ENCODE measurements at places on chromosomes 16 and 17.

DNA sequence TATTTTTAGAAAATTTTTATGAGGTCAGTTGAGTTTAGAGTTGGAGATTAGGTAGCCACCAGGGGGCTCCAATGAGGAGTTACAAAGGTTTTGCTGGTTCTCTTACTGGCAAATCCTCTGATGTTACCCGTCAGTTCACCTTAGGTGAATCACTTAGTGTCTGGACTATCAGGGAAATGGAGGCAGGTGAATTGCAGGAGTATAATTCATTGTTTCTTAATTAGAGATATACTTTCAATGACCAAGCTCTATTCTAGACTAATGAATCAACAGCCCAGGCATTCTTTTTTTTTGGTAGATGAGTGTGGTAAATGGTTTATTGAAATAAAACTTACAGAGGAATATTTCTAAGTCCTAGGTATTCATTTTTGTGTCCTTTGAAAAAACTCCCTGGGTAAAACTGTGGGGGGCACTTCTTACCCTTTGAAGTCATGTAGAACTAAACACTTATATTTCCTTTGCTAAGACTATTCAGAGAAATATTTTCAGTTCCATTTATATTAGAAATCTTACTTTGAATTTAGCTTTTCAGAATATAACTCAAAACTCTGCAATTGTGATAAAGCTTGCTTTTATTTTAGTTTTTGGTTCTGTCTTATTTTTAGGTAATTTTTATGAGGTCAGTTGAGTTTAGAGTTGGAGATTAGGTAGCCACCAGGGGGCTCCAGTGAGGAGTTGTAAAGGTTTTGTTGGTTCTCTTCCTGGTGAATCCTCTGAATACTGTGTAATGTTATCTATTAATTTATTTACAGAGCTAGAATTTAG lies 17.7 kb downstream of the PSMD11 start:
- DNase-seq: no peak

DNA sequence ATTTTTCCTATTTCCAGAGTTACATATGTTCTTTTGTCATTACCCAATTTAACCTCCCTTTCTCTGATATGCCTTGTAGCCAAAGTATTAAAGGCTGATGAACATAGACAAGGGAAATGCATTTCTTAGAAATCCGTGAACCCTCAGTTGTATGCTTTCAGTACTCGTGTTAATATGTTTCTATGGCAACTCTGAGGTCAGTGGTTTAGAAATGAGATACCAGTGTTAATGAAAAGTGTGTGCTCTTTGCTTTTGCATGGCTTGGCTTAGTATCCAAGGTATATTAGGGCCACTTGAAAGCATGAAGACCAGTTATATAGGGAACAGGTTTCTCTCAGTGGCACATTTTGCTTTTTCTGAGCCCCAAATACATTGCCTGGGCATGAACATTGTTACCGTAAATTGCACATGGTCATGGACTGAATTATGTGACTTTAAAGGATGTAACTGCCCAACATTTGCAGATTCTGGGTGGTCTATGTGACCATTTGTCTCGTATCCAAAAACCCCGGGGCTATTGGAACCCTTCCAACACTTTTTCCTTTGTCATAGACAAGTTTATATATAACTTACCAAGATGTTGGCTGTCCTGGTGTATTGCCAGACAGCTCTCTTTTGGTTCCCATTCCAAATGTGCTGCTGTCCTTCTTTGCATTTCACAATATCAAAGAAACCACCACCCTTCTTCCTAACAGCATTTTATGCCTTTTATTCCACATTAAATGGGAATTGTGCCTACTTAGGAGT lies 17.5 kb downstream of the ABHD15 start:
- DNase-seq: no peak

- DNase-seq: peak; percentile 57
These were observed 42.1 kb upstream of the GPRC5B start for GRCh38 chr16:19926449-19927390.

- DNase-seq: no peak
These were observed 24.9 kb downstream of the MRTFB start for GRCh38 chr16:14095883-14096551.

- no peak for DNase-seq
These were observed 5.1 kb upstream of the FDXR start for GRCh38 chr17:74877592-74878548.

- no peak for DNase-seq
These were observed 2.0 kb downstream of the TMUB2 start for GRCh38 chr17:44188576-44189403.

DNA sequence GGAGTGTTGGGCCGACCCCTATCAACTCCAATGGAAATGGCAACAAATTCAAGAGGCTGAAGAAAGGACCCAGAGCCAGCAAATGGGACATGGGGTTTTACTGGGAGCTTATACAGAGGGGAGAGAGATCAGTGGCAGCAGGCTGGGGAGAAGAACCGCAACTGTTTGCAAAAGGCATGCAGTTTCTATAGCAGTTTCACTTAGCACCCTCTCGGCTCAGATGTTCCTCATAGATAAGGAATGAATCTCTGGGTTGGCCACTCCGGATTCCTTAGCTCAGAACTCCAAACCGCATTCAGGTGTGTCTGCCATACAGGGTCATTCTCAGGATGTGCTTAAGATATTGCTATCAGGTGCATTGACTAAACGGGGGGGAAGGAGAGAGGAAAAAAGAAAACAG lies 71.1 kb upstream of the RPL38 start:
- DNase-seq: no peak

GRCh38 chr17:49926886-49927285 lies 42.1 kb upstream of the DLX4 start:
- no peak for DNase-seq

GRCh38 chr17:58320163-58320558 lies 8.4 kb downstream of the TSPOAP1 start:
- no peak for DNase-seq

DNA sequence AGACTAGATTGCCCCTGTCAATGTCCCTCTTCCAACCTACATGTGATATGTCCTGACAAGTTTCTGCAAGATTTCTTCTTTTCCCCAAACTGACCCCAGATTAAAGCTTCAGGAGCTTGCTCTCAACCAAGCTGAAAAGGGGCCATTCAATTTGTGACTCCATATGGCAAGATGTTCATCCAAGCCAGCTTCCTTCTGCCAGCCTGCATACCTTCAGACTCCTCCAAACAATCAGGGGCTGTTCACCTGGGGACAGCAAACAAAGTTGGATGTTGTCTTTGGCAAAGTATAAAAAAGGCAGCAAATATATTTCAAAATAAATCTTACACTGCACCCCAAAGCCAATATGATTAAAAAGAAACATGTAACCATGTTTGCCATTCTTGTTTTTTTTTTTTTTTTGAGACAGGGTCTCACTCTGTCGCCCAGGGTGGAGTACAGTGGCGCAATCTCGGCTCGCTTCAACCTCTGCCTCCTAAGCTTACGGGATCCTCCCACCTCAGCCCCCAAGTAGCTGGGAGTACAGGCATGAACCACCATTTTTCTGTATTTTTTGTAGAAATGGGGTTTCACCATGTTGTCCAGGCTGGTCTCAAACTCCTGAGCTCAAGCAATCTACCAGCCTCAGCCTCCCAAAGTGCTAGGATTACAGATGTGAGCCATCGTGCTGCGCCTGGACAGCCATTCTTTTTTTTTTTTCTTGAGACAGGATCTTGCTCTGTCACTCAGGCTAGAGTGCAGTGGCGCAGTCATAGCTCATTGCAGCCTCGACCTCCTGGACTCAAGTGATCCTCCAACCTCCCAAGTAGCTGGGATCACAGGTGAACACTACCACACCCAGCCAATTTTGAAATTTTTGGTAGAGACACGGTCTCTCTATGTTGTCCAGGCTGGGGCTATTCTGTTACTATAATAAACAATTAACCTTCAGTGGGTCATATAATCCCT lies 50.0 kb upstream of the AKAP1 start:
- no peak for DNase-seq
